Right cardiac atrium (tissue), 5 donors: ENCODE measurements at places on chromosomes 2 and 18. TPM values are rescaled to one million over a fixed set of nuclear protein-coding genes. Genes with fewer than 3 reads are reported as not detected.

DNA sequence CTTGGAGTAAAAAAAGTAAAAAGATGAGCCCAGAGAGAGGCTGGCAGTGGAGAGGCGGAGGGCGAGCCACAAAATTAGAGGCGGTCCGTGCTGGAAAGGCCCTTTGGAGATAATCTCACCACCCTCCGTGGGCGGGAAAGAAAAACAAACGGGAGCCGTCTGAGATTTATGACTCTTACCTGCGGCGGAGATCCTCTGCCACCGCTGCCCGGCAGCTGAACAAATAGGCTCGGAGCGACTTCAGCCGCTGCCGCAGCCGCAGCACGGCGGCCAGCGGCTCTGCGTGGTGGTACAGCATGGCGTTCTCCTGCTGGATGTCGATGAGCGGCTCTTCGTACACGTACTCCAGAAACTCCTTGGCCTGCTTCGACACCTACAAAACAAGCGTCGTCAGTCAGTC lies 94.6 kb downstream of the PLEKHM3 start:
- DNase-seq = no peak

Gene ABCB11
- total RNA-seq = 0.17 TPM

Gene DSG4
- total RNA-seq = not detected

DNA sequence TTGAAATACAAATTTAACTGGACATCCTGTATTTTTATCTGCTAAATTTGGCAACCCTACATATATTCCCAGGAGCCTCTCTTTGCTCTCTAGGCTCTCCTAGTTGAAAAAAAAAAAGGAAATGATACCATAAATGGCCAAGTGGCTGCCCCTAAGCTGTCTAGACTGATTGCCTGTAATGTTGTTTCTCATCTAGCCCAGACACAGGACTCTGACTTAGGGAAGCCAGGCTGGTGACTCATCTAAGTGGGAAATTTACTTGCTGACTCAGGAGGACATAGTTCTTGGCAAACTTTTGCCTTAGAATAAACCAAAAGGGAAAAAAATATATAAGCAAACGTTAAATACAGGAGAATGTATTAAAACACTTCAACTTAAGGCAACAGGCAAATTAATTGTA lies 14.6 kb upstream of the ITGAV start:
- no peak for DNase-seq

DNA sequence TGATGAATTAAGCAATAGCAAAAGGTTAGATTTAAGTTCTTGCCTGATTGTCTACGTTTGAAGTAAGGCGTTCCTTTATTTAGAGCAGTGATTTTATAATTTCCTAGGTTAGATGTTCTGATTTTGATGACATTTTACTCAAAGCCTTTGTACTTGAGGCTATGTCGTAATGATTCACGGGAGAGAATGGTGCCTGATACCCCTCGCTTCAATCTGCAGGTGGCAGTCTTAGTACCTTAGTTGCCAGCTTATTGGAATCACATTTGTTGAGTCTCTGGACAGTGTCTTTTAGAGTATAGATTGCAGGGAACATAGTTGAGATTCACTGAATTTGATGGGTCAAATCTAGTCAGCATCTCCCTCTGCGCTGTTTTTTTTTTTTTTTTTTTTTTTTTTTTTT lies 89.5 kb downstream of the BIRC6 start:
- DNase-seq = no peak

- DNase-seq = peak; percentile 71
These were observed 49.6 kb downstream of the ODC1 start for GRCh38 chr2:10398496-10398895.

GRCh38 chr2:72993147-72993932 lies 76.0 kb downstream of the EMX1 start:
- no peak for DNase-seq
